ENCODE measurements at places on chromosomes 12 and 14. TPM values are rescaled to one million over a fixed set of nuclear protein-coding genes. Genes with fewer than 3 reads are reported as not detected.

- DNase-seq = no peak
Observed at GRCh38 chr12:119122047-119122446, 56.7 kb upstream of the HSPB8 start.

DNA sequence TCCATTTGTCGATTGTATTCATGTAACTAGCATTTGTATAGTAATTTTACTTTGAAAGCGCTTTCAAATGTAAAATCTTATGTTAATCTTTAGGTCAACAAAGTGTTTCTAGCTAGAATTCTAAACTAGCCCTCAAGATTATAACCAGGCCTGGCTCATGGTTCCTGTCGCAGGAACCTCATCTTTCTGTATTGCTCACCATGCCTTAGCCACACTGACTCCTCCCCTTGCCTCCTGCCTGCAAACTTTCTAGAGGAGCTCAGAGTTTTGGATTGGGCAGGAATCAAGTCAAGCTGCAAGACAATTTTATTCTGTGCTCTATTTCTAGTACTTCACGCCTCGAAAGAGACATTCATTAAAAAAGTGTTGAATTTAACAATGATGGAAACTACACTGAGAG lies 99.8 kb downstream of the TGFB3 start:
- DNase-seq = no peak

GRCh38 chr14:35337269-35338255 lies 45.4 kb downstream of the PSMA6 start:
- DNase-seq = no peak

GRCh38 chr12:42790761-42791151 lies 201.2 kb upstream of the PRICKLE1 start:
- peak; percentile 96 for DNase-seq

DNA sequence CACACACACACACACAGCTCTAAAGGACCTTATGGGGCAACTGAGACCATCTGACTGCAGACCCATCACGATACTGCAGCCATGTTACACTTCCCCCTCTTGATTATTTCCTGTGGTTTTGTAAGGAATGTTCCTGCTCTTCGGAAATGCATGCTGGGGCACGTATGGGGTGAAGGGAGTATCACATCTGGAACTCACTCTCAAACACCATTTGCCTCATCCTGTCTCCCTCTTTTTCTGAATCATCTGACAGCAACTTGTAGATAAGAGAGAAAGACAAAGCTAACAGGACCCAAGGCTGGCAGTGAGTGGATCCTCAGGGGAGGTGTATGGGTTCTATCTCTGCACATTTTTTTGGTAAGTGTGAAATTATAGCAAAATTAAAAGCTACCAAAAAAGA lies 50.3 kb downstream of the RIMBP2 start:
- DNase-seq = no peak

DNA sequence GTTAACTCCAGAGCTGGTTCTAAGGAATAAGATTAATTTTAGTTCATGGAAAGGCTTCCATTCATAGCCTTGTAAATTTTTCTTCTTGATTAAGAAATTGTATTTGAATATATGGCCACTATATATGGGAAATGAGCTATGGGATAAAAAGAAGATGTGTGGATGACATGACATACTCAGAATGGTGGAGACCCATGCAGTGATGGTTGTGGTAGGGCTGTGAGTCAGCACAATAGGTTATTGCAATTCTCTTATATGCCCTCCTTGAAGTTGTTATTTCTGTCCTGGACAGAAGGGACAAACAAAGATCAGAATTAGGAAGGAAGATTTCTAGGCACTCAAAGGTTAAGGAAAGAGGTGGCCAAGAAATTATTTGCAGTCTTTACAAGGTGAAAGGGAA lies 21.5 kb downstream of the RASSF9 start:
- DNase-seq = no peak

Gene PMEL
- 0.42 TPM for total RNA-seq

Gene OR10G3
- not detected for total RNA-seq
